Activated naive CD4-positive, alpha-beta T cell treated with anti-CD3 and anti-CD28 coated beads for 36 hours (primary cell): ENCODE measurements at places on chromosomes 7 and 10. TPM values are rescaled to one million over a fixed set of nuclear protein-coding genes. Genes with fewer than 3 reads are reported as not detected.

The PVRIG gene
- 22.7 TPM for total RNA-seq

The TAS2R41 gene
- not detected for total RNA-seq

The SPDYE16 gene
- not detected for total RNA-seq

The NUDCD3 gene
- total RNA-seq, result 81.8 TPM

The CLDN15 gene
- total RNA-seq, result 11.1 TPM

The KRIT1 gene
- total RNA-seq, result 27.9 TPM

The CDH23 gene
- total RNA-seq, result 1.6 TPM
